Mesendoderm (in vitro differentiated cells): ENCODE measurements at places on chromosomes 4 and X.

DNA sequence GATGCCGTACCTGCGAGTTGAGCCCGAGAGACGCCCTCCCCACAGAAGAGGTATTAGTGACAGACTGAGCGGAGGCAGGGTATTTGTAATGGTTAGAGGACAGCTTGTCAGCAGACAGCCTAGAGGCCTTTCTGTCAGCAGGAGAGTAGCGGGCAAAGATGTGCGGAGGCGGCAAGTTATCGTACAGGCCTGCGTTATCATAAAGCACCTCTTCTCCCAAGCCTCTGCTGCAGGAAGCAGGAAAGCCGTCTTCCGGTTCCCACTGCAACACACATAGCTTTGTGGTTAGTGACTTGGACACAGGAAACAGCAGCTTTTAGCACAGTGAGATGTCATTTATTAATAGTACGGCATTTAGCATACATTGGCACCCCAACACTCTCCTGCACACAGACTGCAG, 158.3 kb downstream of the AFAP1 start:
- DNase-seq, result no peak

DNA sequence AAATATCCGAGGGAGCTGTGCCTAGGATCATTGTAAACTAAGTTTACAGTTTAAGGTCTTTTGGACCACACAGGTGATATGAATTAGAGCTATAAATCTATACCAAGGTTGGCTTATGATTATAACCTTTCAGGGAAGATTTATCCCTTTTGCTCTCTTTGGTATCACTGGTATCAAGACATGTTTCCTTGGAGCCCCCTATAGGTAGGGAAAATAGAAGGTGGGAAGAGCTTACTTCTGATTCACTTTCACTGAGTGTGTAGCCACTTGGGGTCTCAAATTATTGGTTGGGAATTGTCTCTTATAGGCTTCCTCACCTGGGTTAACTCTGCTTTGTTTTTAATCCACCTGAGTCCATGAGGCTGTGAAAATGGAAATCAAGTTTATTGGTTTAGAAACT, 262.1 kb upstream of the NR3C2 start:
- DNase-seq, result peak; percentile 40

GRCh38 chrX:47186096-47186740, 7.4 kb upstream of the UBA1 start:
- no peak for DNase-seq

- DNase-seq, result peak; percentile 52
These were observed 50.6 kb downstream of the TENM3 start for GRCh38 chr4:182293691-182294255.

GRCh38 chr4:156607478-156607857, 364.1 kb downstream of the PDGFC start:
- no peak for DNase-seq

DNA sequence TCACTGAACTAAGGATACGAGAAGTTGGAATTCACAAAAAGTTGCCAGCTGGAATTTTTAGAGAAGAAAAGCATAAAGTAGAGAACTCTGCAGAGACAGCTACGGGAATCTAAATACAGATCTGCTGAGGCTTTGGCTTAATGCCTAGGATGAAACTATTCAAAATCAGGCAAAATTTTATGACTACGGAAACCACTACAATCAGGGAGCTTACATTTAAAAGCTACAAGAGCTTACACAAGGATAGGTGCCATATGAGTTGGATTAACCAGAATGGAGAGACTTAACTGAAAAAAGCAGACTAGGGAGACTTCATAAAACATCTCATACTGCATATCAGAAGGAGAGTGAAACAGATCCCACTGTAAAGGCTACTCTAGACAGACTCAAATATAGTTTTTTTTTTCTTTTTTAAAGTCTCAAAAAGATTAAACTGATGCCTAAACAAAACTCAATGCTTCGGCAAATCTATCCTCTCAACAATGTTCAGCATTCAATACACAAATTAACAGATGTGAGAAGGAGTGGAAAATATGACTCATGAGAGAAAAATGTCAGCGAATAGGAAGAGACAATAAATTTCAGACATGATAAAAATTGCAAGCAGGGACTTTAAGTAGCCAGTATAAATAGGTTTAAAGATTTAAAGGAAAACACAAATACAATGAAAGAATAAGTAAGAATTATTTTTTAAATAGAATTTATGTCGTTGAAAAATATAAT, 586.1 kb downstream of the FSTL5 start:
- DNase-seq, result peak; percentile 59

DNA sequence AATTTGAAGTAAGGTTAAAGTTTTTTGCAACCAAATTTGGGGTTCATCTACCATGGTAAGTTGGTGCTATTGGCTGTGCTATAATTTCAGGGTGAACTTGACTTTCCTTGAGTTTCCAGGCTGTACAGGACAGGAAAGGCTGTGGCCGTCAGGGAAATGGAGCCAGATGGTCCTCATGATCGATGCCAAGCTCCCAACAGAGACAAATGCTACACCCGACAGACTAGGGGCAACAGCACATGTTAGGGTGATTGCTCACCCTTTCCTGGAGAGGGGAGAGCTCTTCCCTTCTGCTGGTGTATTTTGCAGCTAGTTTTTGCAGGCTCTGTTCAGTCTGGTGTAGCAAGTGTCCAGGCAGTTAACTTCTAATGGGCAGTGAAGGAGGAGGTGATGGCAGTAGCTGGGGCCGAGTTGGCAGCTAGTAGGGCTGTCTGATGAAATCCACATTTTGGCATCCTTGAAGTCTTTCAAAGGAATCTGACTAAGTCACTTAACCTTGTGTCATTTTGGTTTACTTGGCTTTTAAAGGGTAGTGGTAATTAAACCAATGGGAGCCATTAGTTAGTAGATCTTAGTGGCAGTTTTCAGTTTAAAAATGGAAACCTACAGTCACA, 47.8 kb downstream of the GAB1 start:
- no peak for DNase-seq

DNA sequence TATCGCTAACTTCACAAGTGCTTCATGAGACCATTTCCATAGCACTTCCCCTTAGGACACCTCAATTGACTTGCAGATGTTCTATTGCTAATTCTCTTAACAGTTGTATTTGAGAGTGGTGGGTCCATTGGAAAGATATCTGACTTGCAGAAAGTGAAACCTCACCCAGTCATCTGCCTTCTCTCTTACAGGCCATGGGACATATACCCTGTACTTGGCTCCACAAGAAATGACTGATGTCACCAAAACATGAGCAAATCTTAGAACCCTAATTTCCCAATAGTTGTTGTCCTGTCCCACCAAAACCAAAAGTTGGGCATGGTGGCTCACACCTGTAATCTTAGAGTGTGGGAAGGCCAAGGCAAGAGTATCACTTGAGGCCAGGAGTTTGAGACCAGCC, 101.9 kb upstream of the MAML3 start:
- DNase-seq, result no peak

DNA sequence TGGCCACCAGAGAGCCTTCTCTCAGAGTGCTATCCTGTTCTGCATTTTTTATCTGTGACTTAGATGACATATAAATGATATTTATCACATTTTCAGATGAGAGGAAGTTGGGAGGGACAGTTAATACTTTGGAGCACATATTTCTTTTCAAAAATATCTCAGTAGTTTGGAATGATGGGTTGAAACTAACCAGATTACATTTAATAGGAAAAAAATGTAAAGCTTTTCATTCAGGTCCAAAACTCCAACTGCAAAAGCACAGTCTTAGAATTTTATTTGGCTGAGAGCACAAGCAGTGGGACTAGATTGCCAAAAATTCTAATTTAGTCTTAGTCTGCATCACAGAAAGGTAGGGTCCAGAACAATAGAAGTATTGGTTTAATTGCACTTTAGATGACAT, 248.2 kb upstream of the TEX13A start:
- no peak for DNase-seq

- DNase-seq, result no peak
These were observed 288.7 kb downstream of the CAMK2D start for GRCh38 chr4:113472864-113473263.

DNA sequence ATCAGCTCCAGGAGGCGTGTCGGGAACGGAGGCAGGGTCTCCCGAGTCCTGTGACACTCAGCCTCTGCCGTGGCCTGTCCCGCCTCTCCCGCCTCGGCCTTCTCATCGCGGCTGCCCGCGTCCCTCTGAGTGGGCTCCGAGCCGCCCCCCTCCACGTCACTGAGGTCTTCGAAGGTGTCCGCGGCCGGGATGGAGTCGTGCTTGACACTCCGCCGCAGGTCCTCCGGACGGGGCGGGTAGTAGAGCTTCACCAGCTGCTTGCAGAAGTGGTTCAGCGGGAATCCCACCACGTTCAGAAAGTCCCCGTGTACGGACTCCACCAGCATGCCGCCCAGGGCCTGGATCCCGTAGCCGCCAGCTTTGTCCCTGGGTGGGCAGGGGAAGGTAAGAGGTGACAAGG, 25.0 kb downstream of the ASMTL start:
- DNase-seq, result no peak

DNA sequence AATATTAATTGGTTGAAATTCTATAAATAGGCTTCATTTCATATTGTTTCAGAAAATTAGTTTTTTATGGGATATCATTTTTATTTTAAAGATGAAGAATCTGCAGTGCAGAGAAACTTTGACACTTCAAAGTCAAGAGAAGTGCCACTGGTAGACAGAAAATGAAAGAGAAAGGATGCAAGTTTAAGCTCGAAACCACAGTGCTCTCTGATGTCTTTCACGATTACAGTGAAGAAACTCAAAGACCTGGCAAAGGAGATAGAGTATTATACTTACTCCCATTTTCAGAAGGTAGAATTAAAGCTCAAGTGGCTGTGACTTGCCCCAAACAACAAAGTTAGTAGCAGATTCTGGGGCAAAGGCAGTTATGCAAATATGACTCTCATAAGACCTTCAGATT, 745.4 kb downstream of the TECRL start:
- DNase-seq, result no peak

DNA sequence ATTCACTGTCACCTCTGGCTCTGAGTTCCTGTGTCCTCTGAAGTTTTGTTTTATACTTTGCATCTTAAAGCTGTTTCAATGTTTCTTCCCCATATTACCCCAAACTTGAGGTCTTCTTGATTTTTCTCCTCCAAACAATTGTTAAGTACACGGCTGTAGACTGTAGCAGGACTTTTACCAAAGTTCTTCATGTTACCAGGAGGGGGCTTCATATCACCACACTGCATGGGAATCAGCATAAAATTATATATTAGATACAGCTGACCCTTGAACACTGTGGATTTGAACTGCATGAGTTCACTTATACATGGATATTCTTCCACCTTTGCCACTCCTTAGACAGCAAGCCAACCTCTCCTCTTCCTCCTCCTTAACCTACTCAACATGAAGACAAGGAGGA, 56.6 kb downstream of the SPATA18 start:
- no peak for DNase-seq

DNA sequence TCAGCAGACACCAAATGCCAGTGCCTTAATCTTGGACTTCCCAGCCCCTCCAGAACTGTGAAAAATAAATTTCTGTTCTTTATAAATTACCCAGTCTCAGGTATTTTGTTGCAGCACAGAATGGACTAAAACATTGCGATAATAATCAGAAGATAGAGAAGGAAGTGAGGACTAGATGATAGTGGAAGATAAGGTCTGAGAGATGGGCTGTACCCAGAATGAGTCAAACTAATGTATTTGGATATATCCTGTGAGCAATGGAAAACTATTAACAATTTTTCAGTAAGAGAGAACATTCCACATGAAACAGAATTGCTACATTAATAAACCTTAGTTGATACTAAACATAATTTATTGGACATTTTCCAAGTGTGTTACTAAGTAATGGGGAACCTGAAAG, 93.3 kb downstream of the FANCB start:
- no peak for DNase-seq

GRCh38 chrX:8813036-8813435, 11.9 kb upstream of the FAM9A start:
- peak; percentile 5 for DNase-seq

DNA sequence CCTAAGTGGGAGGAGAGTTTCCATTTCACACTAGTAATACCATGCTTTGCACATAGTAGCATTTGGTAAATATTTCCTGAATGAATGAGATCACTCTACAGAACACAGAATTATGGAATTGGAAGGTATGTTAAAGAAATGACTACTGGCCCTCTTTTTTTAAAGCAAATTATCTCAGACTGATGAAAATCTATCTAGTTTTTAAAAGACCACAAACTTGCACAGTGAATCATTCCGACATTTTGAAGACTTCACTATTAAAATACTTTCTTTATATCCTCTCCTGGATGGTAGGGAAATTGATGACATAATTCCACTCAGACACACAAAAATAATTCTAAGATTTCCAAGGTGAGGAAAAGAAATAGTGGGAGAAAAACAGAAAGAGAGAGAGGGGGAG, 68.4 kb upstream of the ETNPPL start:
- no peak for DNase-seq
